IPS-NIHi11 (cell line): ENCODE measurements at places on chromosomes 7 and 10.

DNA sequence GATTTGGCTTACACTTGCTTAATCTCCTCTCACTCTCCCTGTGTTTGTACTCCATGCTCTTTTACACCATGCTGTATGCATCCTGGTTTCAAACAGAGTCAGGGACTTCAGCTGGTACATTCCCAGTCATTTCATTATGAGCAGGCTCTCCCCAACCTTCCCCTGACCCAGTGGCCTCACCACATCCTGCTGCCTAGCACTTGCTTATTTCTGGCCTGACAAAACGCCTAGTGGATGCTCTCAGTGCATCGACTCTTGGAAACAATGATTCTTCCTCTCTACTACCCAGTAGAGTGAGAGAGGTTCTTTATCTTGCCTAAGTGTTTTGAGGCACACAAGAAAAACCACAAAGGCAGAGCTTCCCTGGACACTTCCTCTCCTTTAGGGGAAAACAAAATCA lies 63.4 kb downstream of the CAV1 start:
- no peak for DNase-seq

GRCh38 chr7:35828817-35829216 lies 28.0 kb downstream of the SEPTIN7 start:
- no peak for DNase-seq

- DNase-seq, result no peak
These were observed 119.8 kb downstream of the SLC25A13 start for GRCh38 chr7:96202102-96202501.

DNA sequence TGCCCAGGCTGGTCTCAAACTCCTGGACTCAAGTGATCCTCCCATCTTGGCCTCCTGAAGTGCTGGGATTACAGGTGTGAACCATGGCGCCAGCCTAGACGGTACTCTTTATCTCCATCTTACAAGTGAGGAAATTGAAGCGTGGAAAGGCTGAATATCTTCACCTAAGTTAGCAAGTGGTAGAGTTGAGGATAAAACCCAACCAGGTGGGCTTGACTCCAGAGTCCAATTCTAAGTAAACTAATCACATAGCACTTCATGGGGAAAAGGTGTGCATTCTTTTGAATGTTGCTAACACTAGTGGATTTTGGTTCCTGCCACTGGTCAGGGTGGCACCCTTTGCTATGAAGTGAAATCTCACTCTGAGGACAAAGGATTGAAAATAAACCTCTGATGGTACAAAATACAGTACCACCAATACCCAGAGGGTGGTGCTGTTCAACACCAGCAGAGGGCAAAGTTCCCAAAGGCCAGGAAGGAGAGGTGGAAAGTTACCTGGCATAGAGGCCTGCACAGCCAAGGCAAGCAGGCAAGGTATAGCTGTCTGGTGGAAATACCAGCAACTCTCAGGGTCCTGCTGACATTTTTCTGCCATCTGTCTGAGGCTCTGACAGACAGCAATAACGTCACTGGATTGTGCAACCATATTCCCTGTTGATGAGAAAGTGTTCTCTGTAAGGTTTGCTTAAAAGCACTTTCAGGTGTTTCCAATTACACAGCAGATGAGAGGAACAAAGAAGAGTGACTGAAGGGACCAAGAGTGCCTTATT lies 17.6 kb downstream of the ZDHHC16 start:
- DNase-seq, result peak; percentile 85

GRCh38 chr7:5626498-5626897 lies 155.0 kb downstream of the RNF216 start:
- no peak for DNase-seq

DNA sequence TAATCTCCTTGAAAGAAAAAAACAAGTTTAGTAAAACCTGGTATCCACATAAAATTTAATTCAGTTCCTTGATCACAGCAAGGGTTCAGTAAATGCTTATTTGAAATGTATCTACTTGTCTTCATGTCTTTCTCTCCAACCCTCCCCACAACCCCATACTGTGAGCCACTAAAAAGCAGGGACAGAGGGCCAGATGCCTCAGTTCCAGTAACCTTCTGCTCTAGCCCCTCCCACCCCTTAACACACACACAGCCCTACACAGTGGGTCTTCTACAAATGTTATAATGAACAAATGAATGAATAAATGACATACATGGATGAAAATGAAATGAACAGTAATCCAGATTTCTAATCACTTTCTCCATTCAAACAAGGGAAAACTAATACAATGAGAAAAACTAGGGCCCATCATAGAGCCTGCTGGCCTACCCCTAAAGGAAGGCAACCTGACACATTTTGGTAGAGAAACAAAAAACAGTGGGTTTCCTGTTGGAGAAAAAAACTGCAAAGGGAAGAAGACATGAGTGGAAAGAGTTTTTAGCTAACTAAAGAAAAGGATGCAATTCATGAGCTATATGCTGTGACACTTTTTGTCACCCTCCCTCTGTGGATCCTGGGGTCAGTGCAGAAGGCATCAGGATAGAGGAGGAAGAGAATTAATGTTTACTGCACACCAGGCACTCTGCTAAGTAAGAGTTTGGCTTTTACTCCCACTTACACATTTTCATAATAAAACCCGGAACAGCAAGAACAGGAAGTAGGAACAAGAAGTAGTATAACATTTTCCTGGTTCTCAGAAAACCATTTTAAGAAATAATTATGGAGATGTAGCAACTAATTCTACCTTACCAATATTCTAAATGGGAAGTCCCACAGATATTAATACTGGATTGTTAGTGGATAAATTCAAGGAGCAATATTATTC lies 38.1 kb downstream of the ELMO1 start:
- no peak for DNase-seq

GRCh38 chr10:132671228-132672154 lies 114.5 kb downstream of the NKX6-2 start:
- DNase-seq, result peak; percentile 53

DNA sequence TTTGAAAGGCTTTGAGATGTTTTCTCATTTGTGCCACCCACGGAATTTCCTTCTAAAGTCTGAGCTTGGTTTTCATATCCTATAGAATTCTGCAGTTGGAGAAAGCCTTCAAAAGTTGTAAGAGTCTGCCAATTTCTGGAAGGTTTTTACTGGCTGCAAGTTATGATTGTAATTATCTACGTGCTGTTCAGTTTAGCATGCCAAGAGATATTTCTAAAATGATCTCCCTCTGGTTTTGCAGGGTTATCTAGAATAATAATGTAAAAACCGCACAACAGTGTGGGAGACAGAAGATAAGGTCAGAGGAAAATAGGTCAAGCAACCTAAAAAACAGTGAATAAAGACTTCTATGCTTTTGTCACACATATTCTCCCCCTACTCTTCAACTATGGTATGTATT lies 69.3 kb downstream of the MTERF1 start:
- no peak for DNase-seq

DNA sequence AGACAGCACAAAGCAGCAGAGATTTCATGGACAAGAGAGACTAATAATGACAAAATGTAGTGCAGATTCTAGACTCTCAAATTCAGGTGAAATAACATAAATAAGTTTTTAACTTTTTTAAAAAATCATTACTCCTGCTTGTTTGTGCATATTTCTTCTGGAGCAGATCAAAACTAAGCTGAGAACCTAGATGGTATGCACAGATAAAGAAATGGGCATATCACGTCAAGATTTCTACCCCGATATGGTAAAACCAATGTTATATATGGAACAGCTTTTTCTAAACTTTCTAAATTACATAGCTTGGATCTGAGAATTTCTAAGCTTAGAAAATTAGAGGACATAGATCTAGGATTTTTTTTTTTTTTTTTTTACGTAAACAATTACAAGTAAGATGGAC lies 18.2 kb downstream of the TWIST1 start:
- no peak for DNase-seq

- peak; percentile 45 for DNase-seq
These were observed 73.6 kb downstream of the SNX10 start for GRCh38 chr7:26365077-26365900.

- DNase-seq, result no peak
These were observed 723 bp upstream of the TES start for GRCh38 chr7:116209561-116210070.

GRCh38 chr10:27819781-27820531 lies 74.3 kb upstream of the MKX start:
- DNase-seq, result no peak

- DNase-seq, result no peak
These were observed 138.0 kb downstream of the DYNC1I1 start for GRCh38 chr7:95910341-95910740.

DNA sequence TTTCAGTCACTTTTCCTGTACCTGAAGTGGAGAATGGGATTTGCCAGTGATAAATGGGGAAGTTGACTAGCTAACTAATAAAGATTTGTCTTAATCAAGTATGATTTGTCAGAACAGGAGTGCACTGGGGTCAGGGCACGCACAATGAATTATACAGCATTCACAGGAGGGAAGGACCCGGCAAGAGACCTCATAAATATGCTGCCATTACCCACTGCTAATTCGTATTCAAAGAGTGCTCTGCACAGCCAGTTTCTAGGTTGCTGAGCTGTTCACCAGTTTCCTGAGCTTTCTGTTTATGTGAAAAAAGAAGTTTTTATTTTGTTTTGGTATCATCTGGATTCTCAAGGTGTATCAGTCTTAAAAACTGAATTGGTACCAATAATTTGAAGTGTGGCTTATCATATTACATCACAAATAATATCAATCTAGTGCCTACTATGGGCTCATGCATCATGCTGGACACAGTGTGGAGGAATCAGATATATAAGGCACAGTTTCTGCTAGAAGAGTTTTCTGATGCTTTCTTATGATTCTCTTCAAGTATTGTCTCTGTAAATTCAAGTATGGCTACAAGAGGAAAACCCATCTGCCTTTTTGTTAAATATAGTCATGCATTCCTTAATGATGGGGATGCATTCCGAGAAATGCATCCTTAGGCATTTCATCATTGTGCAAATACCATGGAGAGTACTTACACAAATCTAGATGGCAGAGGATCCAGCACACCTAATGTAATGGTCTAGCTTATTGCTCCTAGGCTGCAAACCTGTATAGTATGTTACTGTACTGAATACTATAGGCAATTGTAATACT lies 202.2 kb downstream of the VTI1A start:
- no peak for DNase-seq

DNA sequence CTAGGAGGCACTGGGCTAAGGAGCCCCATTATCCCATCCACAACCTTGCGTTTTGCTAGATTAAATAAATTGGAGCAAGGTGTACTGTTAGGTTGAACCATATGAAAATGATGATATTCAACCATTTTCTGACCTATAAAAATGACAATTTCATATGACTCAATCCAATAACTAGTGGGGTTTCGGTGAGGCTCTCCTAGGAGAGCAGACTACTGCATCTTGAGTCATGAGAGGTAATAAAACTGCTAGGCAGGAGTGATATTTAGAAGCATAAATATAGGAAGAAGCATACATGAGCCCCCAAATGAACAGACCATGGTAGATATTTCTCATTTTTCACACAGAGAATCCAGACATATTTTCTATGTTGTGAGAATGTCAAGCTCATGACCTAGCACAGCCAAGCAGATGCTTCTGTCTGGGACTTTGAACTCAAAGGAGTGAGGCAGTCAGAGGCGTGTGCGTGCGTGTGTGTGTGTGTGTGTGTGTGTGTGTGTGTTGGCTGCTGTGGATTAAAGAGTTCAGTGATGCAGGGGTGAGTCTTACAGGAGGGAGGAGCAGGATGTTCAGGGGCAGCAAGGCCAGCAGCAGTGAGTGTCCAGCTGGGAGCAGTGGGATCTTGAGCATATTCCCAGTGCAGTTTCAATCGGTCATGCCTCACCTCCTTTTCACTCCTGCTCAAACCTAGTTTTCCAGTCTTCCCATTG lies 17.8 kb upstream of the WDR11 start:
- no peak for DNase-seq

DNA sequence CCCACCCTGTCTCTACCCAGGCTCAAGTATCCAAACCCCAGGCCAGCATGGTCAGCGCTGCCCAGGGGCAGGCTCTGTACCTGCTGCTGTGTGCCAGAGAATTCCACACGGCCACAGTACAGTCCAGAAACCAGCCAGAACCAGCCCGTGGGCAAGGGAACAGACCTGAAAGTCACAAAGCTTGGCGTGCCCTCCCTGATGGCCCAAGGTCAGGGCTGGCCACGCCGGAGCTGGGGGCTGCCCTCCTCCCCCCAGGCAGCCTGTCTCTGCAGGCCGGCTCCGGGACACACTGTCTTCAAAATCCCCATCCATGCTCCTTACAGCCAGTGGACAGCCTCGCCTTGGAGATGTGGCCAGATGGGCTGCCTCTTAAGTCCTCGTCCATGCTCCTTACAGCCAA lies 78.4 kb downstream of the CTBP2 start:
- no peak for DNase-seq

- no peak for DNase-seq
These were observed 19.2 kb upstream of the MET start for GRCh38 chr7:116652793-116653192.

DNA sequence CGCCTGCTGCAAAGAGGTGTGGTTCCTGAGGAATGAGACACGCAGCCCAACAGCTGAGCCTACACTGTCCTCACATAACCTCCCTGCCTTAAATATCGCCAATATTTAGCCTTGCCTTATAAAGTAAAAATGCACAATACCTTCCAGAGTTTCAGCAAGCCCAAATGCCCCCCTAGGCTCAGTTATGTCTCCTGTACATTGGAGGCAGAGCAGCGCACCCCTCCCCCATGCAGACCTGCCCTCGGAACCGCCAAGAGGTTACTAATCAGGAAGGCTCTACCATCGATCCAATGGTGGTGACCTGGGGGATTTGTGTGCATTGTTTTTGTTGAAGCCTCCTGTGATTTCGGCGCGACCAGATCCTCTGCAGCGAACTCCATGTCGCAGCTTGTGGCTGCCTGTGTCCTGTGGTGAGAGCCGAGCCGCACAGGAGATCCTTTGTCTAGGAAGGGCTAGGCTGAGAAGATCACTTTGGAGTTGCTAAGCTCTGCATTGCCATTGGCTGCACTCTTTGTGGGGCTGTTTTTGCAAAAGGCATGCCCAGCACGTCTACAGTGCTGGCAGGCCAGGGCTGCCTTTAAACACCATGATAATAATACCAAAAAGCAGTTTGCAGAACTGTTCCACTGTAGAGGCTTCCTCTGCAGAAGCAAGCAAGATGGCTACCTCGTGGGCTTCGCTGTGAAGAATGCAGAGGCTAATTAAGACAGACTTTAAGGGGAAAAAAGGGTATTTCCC lies 40.1 kb downstream of the TET1 start:
- DNase-seq, result peak; percentile 90

DNA sequence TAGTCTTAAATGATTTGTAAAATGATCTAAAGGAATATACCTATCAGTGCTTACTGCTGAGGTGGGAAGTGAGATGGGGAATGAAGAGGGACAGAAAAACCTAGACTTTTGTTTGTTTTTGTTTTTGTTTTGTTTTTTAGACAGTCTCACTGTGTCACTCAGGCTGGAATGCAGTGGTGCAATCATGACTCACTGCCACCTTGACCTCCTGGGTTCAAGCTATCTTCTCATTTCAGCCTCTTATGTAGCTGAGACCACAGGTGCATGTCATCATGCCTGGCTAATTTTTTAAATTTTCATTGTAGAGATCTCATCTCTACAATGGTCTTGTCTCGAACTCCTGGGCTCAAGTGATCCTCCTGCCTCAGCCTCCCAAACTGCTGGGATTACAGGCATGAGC lies 116.4 kb upstream of the SEM1 start:
- DNase-seq, result no peak

- DNase-seq, result peak; percentile 60
These were observed 44.4 kb upstream of the OCM2 start for GRCh38 chr7:98034081-98035035.
